Mesenteric fat pad (tissue), 1 donor: ENCODE measurements at places on chromosomes 3 and 15. TPM values are rescaled to one million over a fixed set of nuclear protein-coding genes. Genes with fewer than 3 reads are reported as not detected.

DNA sequence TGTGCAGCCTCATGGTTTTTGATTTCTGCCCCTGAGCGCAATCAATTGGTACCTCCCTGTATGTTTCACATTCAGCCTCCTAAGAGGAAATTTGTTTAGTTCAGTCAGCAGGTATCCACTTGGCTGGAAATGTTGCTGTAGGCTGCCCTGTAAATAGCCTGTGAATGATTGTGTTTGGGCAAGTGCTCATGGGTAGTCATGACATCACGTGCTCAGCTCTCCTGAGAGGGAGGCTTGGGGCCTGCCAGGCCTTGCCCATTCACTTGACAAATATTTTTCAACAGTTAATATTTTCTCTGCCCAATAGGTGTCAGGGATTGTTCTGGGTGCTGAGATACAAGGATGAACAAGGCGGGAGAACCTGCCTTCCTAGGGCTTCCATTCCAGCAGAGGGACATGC is 13.3 kb downstream of the HRH1 start:
- peak; percentile 35 for DNase-seq

GRCh38 chr3:41184394-41184793 is 14.9 kb upstream of the CTNNB1 start:
- no peak for DNase-seq

The SLC41A3 gene
- 35.7 TPM for total RNA-seq

GRCh38 chr15:34616613-34617012 is 33.2 kb upstream of the GOLGA8B start:
- no peak for DNase-seq

GRCh38 chr3:111859974-111860859 is 1.2 kb downstream of the PHLDB2 start:
- peak; percentile 89 for DNase-seq

GRCh38 chr3:114455432-114455831 is 161.6 kb downstream of the TIGIT start:
- DNase-seq: no peak

The ZBTB11 gene
- total RNA-seq: 15.1 TPM

- no peak for DNase-seq
These were observed 962 bp downstream of the ATP13A5 start for GRCh38 chr3:193377591-193377990.
